Panc1 (cell line): ENCODE measurements at places on chromosomes 1 and 21. TPM values are rescaled to one million over a fixed set of nuclear protein-coding genes. Genes with fewer than 3 reads are reported as not detected.

Gene RGS5
- total RNA-seq = 1.5 TPM

Gene PGLYRP3
- total RNA-seq = not detected

Gene NCAM2
- 2.2 TPM for total RNA-seq

Gene FAM151A
- total RNA-seq = not detected

Gene FCRL2
- total RNA-seq = not detected

Gene RGS16
- total RNA-seq = 0.23 TPM

Gene HCRTR1
- 0.18 TPM for total RNA-seq

Gene OVAAL
- total RNA-seq = not detected

Gene ATAD3C
- total RNA-seq = 10.6 TPM

Gene REN
- not detected for total RNA-seq

Gene TP73
- 4.7 TPM for total RNA-seq

Gene TRIM58
- total RNA-seq = not detected

Gene PDIK1L
- total RNA-seq = 8.0 TPM

Gene TIE1
- 0.28 TPM for total RNA-seq

Gene PSEN2
- 33.3 TPM for total RNA-seq

Gene FAM167B
- 1.9 TPM for total RNA-seq

Gene COPA
- 118 TPM for total RNA-seq

Gene DNTTIP2
- total RNA-seq = 50.3 TPM

Gene NPHS2
- not detected for total RNA-seq

Gene ERICH3
- total RNA-seq = not detected

Gene ETV3L
- total RNA-seq = not detected

Gene KRTAP7-1
- total RNA-seq = not detected

Gene CLEC20A
- not detected for total RNA-seq

Gene S100A7
- total RNA-seq = not detected

Gene KCNK1
- 0.13 TPM for total RNA-seq

Gene ZBTB7B
- total RNA-seq = 55.8 TPM

Gene TMEM82
- total RNA-seq = not detected

Gene YBEY
- total RNA-seq = 10.7 TPM

Gene CDA
- total RNA-seq = 0.62 TPM

Gene CR2
- 0.08 TPM for total RNA-seq

Gene CYP2J2
- total RNA-seq = not detected

Gene MTHFR
- 37.4 TPM for total RNA-seq

Gene NHLH1
- total RNA-seq = 0.18 TPM

Gene ZNF648
- not detected for total RNA-seq

Gene CLCN6
- 23.6 TPM for total RNA-seq

Gene GJA5
- total RNA-seq = not detected

Gene UBE2U
- not detected for total RNA-seq

Gene HSD11B1
- not detected for total RNA-seq

Gene LCE3D
- total RNA-seq = not detected

Gene ZFP69B
- total RNA-seq = 11.6 TPM

Gene C1orf94
- total RNA-seq = not detected

Gene SYT14
- total RNA-seq = not detected

Gene CD2
- 0.10 TPM for total RNA-seq

Gene PPFIA4
- 1.9 TPM for total RNA-seq

Gene GJA4
- not detected for total RNA-seq

Gene PAX7
- not detected for total RNA-seq

Gene OR2L8
- not detected for total RNA-seq

Gene NTMT2
- not detected for total RNA-seq

Gene C8A
- not detected for total RNA-seq

Gene KRTAP22-1
- total RNA-seq = not detected

Gene SHE
- 0.03 TPM for total RNA-seq

Gene RRP1
- 41.8 TPM for total RNA-seq

Gene S100B
- not detected for total RNA-seq

Gene BSND
- not detected for total RNA-seq

Gene HLX
- 0.39 TPM for total RNA-seq

Gene KCNK2
- total RNA-seq = 0.28 TPM

Gene HDAC1
- 256 TPM for total RNA-seq

Gene PPIAL4G
- not detected for total RNA-seq

Gene DLGAP3
- 0.87 TPM for total RNA-seq

Gene FYB2
- total RNA-seq = 0.49 TPM
